ENCODE measurements at places on chromosomes 4 and X.

DNA sequence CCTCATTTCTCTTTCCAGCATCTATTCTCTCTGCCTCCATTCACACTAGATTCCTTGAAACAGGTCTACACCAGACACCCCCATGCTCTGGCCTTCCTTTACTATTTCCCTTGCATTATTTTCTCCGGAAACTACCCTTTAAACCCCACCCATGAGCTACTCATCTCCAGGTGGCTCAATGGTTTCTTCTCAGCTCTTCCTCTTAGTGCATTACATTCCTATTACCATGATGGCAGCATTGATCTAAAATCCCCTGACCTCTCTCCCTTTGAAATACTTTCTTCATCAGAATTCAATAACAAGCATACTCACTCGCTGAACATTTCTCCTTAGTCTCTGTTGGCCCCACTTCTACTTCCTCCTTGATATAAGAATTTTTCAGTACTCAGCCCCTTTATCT lies 94.6 kb downstream of the SYNPO2 start:
- DNase-seq = no peak

DNA sequence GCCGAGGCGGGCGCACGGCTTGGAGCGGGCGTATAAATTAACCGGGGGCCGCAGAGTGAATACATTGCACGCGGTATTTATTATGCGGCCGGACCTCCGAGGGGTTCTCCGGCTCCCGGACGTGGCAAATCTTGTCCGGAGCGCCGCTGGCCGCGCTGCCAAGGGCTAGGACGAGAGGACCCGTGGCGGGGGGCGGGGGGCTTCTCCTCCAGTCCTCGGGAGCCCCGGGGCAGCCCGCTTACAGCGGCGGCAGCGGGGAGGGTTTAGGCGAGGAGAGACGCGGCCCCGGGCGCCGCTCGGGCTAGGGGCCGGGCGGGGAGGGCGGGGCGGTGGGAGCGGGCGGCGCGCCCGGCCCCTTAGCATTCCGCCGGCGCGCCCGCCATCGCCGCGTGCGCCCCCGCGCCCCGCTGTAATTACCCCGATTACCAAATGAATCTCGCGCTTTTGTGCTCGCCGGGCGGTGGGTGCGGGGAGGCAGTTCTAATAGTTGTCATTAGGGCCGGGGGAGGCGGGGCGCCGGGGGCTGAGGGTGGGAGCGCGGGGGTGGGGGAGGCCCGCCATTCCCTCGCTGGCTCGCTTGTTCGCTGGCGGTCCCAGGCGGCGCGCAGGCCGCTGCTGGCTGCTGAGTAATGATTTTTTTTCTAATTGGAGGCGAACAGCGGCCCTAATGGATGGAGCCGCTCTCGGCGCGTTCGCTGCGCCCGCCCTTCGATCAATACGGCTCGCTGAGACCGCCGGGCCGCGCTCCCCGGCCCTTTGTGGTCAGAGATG lies 276.6 kb downstream of the BCOR start:
- peak; percentile 9 for DNase-seq

- DNase-seq = no peak
Observed at GRCh38 chrX:55210931-55211677, 9.0 kb upstream of the PAGE5 start.

DNA sequence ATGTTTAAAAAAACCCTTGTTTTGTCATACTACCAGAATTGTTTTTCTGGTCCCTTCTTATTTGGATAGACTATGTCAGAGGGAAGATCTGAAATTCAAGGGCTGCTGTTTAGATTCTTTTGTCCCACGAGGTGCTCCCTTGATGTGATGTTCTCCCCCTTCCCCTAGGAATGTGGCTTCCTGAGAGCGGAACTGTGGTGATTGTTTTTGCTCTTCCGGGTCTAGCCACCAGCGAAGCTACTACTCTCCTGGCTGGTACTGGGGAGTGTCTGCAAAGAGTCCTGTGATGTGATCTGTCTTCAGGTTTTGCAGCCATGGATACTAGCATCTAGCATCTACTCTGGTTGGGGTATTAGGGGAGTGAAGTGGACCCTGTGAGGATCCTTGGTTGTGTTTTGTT lies 271.1 kb downstream of the DCAF12L2 start:
- DNase-seq = no peak

- DNase-seq = no peak
Observed at GRCh38 chr4:126386512-126386911, 1071.8 kb downstream of the FAT4 start.

DNA sequence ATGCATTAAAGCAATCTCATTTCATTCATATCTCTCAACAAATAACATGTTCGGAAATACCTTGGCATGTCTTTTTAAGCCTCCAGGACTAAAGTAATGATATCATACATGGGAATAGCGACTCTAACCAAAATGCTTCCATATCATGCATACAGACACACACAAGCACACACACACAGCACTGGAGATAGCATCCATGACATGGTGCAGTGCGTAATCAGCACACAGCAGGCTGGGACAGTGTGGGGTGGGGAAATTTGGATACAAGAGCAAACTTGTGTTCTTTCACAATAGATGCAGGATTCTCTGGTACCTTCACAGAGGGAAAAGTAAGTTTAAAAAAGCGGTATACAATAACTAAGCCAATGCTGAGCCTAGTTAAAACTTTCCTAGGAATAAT lies 132.3 kb upstream of the HPGD start:
- no peak for DNase-seq

DNA sequence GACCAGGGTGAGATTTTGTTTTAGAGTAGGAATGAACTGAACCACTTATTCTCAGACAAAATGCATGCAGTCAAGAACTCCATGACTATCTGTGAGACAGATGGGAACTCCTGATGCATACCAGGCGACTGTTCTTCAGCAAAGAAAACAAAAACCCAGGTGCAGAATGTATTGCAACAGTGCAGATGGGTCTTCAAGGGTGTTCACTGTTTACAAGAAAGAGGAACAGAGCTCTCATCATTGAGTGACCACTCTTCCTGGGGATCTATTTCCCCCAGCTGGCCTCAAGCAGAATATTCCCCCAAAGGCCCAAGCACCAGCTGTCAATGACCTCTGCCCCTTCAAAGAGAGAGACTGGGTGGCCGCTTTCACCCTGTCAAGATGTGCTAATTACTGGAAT lies 39.7 kb upstream of the BMP3 start:
- no peak for DNase-seq

Data from CD4-positive, alpha-beta T cell treated with Interleukin-15 for 4 hours (primary cell).